ENCODE measurements at places on chromosomes 13 and 19.

DNA sequence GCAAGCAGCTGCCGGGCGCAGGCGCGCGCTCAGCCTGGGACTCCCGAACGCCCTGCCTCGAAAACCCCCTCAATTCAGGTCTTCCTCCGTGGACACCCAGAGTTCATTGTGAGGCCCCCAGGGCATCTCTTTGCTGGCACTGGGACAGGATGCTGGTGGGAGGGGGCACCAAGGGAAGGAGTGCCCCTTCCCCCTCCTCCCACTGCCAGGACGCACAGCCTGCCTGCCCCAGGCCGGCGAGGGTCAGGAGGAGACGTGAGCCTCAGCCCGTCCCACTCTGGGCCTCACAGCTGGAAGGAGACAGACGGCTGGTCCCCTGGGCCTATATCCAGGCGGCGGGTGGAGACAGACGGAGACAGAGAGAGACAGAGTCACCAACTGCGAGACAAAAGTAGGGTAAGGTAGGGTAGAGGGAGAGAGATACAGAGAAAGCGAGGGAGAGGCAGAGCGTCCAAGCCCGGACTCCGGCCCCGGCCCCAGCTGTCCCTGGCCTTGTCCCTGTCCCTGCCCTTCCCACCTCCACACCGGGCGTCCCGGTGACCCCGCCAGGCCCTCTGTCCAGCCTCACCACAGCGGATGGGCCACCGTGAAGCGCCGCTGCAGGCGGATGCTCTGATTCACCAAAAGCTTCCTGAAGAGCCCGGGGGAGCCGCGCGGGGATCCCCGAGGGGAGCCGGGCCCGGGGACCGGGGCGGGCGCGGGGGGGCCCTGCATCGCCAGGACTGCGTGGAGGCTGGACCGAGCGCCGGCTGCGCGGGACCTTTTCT is at the start of gene PDE4C:
PDE4C (minus strand) TSS at position 737 of the 767 bp plus-strand sequence; CDS start at position 714, 23 bp downstream.
- no peak for DNase-seq

DNA sequence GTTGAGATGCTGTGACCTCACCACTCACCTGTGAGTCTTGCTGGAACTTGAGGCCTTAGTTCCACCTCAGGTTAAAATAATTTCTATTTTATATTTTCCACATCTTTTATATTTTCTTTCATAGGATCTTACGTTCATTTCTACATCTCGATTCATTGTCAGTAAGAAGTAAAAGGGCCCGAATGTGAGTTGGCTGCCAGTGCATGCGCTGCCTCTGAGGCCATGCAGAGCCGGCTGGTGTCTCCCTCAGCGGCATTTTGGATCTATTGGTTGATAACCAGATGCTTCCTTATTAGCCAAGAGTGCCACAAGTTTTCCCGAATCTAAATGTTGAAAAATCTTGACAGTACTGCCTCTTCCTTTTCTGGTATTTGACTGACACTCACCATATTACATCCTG is 347.3 kb downstream of the TEX29 start:
- no peak for DNase-seq

DNA sequence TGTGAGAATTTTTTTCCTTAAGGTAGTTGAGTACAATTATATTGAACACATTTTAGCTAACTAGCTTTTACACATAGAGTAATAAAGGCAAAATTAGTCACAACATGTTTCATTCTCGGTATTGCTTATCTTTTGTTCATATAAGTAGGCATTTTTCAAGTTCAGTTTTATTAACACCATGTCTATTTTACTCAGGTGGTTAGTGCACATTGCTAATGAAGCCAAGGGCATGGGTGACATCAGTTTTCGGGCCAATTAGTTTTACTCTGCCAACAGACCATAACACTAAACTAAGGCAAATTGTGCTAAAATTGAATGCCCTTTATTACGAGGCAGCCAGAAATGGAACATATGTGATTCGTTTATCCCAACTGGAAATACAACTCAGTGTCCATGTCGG is 19.6 kb upstream of the PCDH17 start:
- DNase-seq = no peak

DNA sequence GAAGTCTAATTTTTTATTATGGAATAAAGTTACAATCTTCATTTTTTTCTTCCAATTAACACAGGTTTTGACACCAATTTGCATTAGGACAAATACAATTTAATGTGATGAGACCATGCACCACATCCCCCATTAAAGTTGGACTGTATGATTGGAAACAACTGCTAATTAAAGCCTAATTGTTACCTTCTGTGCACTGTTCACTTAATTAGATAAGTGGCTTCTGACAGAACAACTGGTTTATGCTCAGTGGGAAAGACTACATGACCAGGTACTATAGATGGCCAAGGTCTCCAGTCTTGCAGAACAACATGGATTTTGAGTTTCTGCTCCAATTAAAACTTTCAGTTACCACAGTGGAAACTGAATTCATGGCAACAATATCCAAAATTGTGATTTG is 198.1 kb downstream of the FGF14 start:
- DNase-seq = no peak

GRCh38 chr13:70080012-70080411 is 27.6 kb upstream of the ATXN8OS start:
- DNase-seq = no peak

Data from suppressor macrophage treated with lipopolysaccharide for 4 hours (primary cell).